CD8-positive, alpha-beta memory T cell (primary cell): ENCODE measurements at places on chromosomes 4 and X. TPM values are rescaled to one million over a fixed set of nuclear protein-coding genes. Genes with fewer than 3 reads are reported as not detected.

The S100G gene
- not detected for total RNA-seq

The KCNIP4 gene
- not detected for total RNA-seq

The GNRHR gene
- total RNA-seq = not detected

The NKX3-2 gene
- total RNA-seq = not detected

The AWAT2 gene
- total RNA-seq = not detected

The WDR45 gene
- 41.4 TPM for total RNA-seq

The ZDHHC15 gene
- total RNA-seq = 0.04 TPM

The NPY1R gene
- total RNA-seq = not detected

The BGN gene
- total RNA-seq = not detected

The PNMA6A gene
- 1.8 TPM for total RNA-seq

The YTHDC1 gene
- total RNA-seq = 85.2 TPM

The MAGEC3 gene
- not detected for total RNA-seq

The MAD2L1 gene
- total RNA-seq = 69.8 TPM

The FGF16 gene
- not detected for total RNA-seq

The CHM gene
- 16.7 TPM for total RNA-seq

The OTC gene
- 0.15 TPM for total RNA-seq

The MAPK10 gene
- not detected for total RNA-seq

GRCh38 chr4:121717680-121718237 lies 21.0 kb upstream of the ANXA5 start:
- H3K36me3 ChIP-seq = no peaks in the 10 kb centered on the region
- H3K27ac ChIP-seq = no peak overlapping the region
- H3K4me3 ChIP-seq = no peak overlapping the region
- no peaks in the 10 kb centered on the region for H3K27me3 ChIP-seq
- H3K4me1 ChIP-seq = no peaks in the 10 kb centered on the region
- no peak for DNase-seq

DNA sequence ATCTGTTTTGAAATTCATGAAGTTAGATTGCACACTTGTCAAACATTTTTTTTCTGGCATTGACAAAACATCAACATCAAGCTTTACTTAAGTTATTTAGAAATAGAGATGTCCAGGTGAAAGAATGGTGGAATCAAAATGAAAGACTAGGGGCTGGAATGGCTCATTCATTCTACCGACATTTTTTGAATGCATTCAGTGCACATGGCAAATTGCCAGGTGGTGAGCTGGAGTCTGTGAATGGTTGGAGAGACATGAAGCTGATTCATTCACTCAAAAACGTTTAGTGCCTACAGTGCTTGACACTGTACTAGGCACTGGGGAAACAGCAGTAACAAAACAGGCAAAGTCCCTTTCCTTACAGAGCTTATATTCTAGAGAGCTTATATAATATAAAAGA lies 292.4 kb downstream of the PPP1R2C start:
- H3K4me1 ChIP-seq = no peaks in the 10 kb centered on the region
- H3K27me3 ChIP-seq = no peaks in the 10 kb centered on the region
- no peaks in the 10 kb centered on the region for H3K36me3 ChIP-seq
- H3K4me3 ChIP-seq = no peak overlapping the region
- DNase-seq = no peak
- no peak overlapping the region for H3K27ac ChIP-seq

GRCh38 chrX:10612215-10612614 lies 8.2 kb downstream of the MID1 start:
- no peaks in the 10 kb centered on the region for H3K36me3 ChIP-seq
- H3K4me1 ChIP-seq = no peaks in the 10 kb centered on the region
- H3K4me3 ChIP-seq = no peak overlapping the region
- no peaks in the 10 kb centered on the region for H3K27me3 ChIP-seq
- H3K27ac ChIP-seq = no peak overlapping the region
- no peak for DNase-seq

DNA sequence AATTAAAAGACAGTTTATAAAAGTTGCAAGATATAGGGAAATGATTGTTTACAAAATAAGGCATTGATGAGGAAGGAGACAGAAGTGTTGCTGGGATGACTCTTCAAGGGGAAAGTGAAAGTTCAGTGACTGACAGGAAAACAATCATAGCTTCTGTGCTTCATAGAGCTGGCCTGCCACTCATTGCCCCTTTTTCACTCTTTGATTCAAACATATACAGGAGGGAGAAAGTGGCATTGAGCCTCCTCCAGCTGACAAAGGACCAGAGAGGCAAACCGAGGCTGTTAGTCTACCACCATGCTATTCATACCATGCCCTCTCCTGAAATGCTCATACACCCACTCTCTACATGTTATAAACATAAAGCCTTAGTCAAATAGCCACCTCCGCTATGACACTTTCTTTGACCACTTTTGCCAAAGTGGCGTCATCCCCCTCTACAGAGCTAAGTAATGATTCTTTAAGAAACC lies 79.2 kb upstream of the ATOH1 start:
- DNase-seq = no peak
- H3K27ac ChIP-seq = no peak overlapping the region

DNA sequence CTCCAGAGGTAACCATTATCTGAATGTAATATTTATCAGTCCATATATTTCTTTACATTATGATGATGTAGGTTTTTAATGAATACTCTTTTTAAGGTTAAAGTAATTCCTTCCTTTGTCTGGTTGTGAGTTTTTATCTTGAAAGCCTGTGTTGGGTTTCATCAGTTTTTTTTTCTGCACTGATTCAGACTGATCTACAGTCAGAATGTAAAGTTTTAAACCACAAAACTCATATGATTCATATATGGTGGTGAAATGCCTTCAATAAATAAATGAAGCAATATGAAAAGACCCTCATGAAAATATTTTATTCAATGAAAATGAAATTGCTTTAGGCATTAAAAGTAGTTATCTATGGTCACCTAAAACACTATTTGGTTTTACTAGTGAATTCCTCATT lies 47.1 kb downstream of the SORBS2 start:
- no peaks in the 10 kb centered on the region for H3K27me3 ChIP-seq
- DNase-seq = no peak
- no peak overlapping the region for H3K27ac ChIP-seq
- no peaks in the 10 kb centered on the region for H3K4me1 ChIP-seq
- no peaks in the 10 kb centered on the region for H3K36me3 ChIP-seq

DNA sequence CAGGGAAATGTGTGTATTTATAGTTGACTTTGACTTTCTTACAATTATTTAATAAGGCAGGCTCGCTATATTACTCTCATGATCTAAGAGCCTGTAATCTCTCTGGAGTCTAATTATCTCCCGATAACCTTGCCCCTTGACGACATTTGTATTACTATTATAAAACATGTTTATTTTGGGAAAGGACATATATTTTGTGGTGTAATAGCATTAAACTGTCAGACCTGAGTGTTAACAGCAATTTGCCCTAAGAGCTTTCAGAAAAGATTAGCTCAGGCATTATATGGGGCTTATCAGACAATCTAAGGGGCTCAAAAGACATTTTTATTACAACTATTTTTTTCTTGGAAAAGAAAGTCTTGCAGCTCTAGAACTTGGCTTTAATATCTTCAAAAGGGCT lies 427.9 kb upstream of the SLIT2 start:
- DNase-seq = no peak
- H3K27ac ChIP-seq = no peak overlapping the region
- no peak overlapping the region for H3K4me3 ChIP-seq
- no peaks in the 10 kb centered on the region for H3K36me3 ChIP-seq
- H3K4me1 ChIP-seq = no peaks in the 10 kb centered on the region
- H3K27me3 ChIP-seq = no peaks in the 10 kb centered on the region

DNA sequence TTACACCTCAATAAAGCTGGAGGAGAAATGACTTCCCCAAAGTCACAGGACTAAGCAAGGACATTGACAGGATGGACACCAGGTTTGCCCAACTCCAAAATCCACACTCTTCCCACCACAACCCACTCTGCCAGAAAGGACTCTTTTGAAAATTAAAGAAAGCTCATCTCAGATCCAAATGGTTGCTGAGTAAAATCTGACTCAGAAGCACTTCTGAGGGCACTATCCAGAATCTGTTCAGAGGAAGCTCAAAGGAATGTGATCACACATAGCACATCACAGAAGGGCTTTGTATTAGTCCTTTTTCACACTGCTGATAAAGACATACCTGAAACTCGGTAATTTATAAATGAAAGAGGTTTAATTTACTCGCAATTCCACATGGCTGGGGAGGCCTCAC lies 155.5 kb downstream of the RAB28 start:
- no peak overlapping the region for H3K27ac ChIP-seq
- H3K4me1 ChIP-seq = no peaks in the 10 kb centered on the region
- no peak overlapping the region for H3K4me3 ChIP-seq
- no peak for DNase-seq

- no peak overlapping the region for H3K27ac ChIP-seq
- no peaks in the 10 kb centered on the region for H3K4me1 ChIP-seq
- DNase-seq = no peak
- no peak overlapping the region for H3K4me3 ChIP-seq
- no peaks in the 10 kb centered on the region for H3K36me3 ChIP-seq
These were observed 51.2 kb upstream of the HCCS start for GRCh38 chrX:11059933-11060332.

DNA sequence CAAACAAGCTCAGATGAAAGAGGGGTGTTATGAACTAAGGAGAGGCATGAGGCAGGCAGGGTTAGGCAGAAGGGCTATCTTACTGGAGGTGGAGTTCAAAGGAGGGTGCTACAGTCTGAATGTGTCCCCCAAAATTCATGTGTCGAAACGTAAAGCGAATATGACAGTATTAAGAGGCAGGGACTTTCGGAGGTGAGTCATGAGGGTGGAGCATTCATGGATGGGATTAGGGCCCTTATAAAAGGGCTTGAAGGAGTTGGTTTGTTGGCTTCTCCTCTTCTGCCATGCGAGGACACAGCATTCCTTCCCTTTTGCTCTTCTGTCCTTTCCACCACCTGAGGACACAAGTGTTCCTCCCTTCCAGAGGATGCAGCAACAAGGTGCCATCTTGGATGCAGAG lies 22.9 kb downstream of the APLN start:
- no peaks in the 10 kb centered on the region for H3K27me3 ChIP-seq
- no peaks in the 10 kb centered on the region for H3K4me1 ChIP-seq
- DNase-seq = no peak
- no peak overlapping the region for H3K27ac ChIP-seq
- no peak overlapping the region for H3K4me3 ChIP-seq

DNA sequence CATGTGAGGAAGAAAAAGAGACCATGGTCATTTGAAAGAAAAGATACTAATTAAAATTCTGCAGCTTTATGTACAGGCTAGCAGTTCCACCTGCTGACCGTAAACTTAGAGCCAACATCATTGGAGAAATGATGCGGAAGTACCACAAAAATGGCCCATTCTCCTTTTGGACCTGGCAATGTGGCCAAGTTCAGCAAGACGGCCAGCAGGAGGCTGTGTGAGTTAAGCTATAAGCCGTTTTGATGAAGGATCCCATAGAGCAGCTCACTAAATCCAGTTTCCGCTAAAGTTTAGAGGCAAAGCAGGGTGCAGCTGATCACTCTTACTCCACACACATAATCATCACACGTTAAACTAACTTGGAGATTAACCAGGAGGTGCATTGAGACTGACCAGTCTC lies 133.8 kb downstream of the LDB2 start:
- no peaks in the 10 kb centered on the region for H3K27me3 ChIP-seq
- H3K4me1 ChIP-seq = no peaks in the 10 kb centered on the region
- no peak overlapping the region for H3K4me3 ChIP-seq

GRCh38 chr4:137627739-137628460 lies 95.6 kb upstream of the PCDH18 start:
- DNase-seq = no peak
- H3K27me3 ChIP-seq = no peaks in the 10 kb centered on the region
- H3K4me3 ChIP-seq = no peak overlapping the region
- no peaks in the 10 kb centered on the region for H3K4me1 ChIP-seq
- no peaks in the 10 kb centered on the region for H3K36me3 ChIP-seq

- no peak overlapping the region for H3K27ac ChIP-seq
- no peak overlapping the region for H3K4me3 ChIP-seq
- H3K27me3 ChIP-seq = no peaks in the 10 kb centered on the region
- H3K36me3 ChIP-seq = no peaks in the 10 kb centered on the region
These were observed 149.8 kb upstream of the TENM3 start for GRCh38 chr4:182093431-182093831.

GRCh38 chr4:88177983-88178625 lies 19.7 kb upstream of the ABCG2 start:
- H3K36me3 ChIP-seq = no peaks in the 10 kb centered on the region
- no peak for DNase-seq
- no peak overlapping the region for H3K27ac ChIP-seq
- no peaks in the 10 kb centered on the region for H3K27me3 ChIP-seq

GRCh38 chr4:1726146-1726934 lies 5.0 kb downstream of the TACC3 start:
- DNase-seq = peak; percentile 90
- H3K27me3 ChIP-seq = no peaks in the 10 kb centered on the region

GRCh38 chr4:8915201-8916200 lies 43.9 kb upstream of the HMX1 start:
- H3K36me3 ChIP-seq = no peaks in the 10 kb centered on the region
- H3K4me3 ChIP-seq = no peak overlapping the region
- DNase-seq = no peak
- H3K4me1 ChIP-seq = peaks cover 3% of the 10 kb centered on the region
- no peaks in the 10 kb centered on the region for H3K27me3 ChIP-seq

GRCh38 chrX:9050331-9050730 lies 16.4 kb upstream of the FAM9B start:
- H3K27me3 ChIP-seq = no peaks in the 10 kb centered on the region
- H3K4me3 ChIP-seq = no peak overlapping the region
- no peaks in the 10 kb centered on the region for H3K36me3 ChIP-seq
- no peaks in the 10 kb centered on the region for H3K4me1 ChIP-seq
- H3K27ac ChIP-seq = no peak overlapping the region

- H3K27ac ChIP-seq = no peak overlapping the region
- no peak for DNase-seq
- no peak overlapping the region for H3K4me3 ChIP-seq
- H3K27me3 ChIP-seq = no peaks in the 10 kb centered on the region
These were observed 50.8 kb downstream of the ANAPC4 start for GRCh38 chr4:25427871-25428270.

- no peaks in the 10 kb centered on the region for H3K27me3 ChIP-seq
- H3K4me3 ChIP-seq = no peak overlapping the region
- no peak overlapping the region for H3K27ac ChIP-seq
- no peak for DNase-seq
- no peaks in the 10 kb centered on the region for H3K4me1 ChIP-seq
- H3K36me3 ChIP-seq = no peaks in the 10 kb centered on the region
These were observed 725.0 kb downstream of the CCSER1 start for GRCh38 chr4:90852237-90852636.

DNA sequence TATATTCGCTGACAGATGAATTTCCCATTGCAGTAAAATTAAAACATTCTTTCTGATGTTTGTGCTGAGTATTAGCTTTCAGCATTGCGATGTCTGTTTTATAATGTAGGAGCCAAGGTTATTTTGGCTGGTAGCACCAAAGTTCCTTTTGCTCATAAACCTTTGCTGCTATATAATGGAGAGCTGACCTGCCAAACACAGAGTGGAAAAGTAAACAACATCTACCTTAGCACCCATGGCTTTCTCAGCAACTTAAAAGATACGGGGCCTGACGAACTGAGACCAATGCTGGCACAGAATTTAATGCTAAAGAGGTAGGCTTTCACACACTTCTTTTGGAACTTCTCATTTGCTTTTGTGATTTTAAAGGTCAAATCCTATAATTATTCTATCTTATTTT lies 46.0 kb downstream of the WDR19 start:
- no peaks in the 10 kb centered on the region for H3K27me3 ChIP-seq
- no peak overlapping the region for H3K27ac ChIP-seq
- no peak for DNase-seq
- H3K36me3 ChIP-seq = no peaks in the 10 kb centered on the region
- no peak overlapping the region for H3K4me3 ChIP-seq
